ENCODE measurements at places on chromosomes 3 and 15.

GRCh38 chr3:43581343-43581742, 40.5 kb downstream of the ANO10 start:
- no peak for DNase-seq

- peak; percentile 9 for DNase-seq
Observed at GRCh38 chr15:85854345-85855097, 59.8 kb upstream of the KLHL25 start.

GRCh38 chr15:89542369-89542768, 32.9 kb upstream of the TICRR start:
- no peak for DNase-seq

DNA sequence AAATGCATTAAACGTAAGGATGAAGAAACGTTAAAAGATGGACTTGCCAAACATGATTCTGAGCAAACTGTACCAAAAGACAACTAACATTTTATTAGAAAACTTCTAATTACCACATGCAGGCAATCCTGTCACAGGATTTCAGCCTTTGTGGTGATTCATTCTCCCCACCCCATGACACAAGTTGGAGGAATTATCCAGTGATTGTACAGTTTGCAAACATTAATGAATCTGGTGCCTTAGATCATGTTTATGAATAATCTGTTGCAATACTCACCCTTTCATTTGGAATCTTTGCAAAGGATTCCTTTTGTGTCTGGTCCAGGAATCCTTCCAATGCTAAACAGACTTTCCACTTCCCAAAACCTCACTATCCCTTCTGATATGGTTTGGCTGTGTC, 23.3 kb upstream of the ERC2 start:
- no peak for DNase-seq

DNA sequence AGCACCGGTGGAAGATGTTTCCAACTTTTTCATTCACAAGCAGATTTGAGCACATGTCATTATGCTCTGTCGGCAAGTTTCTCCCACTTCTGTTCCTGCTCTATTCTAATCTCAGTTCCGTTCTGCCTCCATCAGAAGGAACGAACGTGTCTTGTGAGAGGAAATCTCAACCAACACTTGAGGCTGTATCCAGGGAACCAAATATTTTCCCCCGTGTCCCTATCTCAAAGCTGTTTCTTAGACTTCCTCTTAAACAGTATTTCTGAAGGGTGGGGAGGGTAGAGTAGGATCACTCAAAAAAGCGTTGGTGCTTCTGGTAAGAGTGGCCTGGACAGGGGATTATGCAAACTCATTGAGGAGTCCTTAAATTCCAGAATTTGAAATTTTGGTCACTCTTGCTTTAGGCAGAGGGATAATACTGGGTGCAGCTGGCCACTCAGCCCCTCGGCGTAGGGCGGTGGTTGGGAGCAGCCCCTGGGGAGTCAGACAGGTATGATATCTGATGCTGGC, 54.9 kb downstream of the FRMD4B start:
- no peak for DNase-seq

DNA sequence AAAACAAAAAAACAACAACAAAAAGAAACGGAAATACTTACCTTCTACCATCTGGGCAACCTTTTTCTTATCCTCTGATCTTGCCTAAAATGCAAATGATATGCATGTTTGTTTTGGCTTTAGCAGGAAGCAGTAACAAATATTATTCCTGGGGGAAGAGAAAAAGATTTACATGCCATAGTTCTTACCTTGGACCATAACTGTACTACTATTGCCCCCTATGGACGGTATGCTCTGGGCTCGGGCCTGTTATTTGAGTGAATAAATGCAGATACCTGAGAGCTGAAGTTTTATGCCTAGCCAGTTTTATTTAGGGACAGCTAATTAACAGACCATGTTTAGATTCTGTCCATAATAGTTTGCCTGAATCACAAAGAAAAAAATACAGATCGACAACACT, 12.6 kb upstream of the STARD5 start:
- no peak for DNase-seq

GRCh38 chr3:150232992-150233451, 175.1 kb upstream of the TSC22D2 start:
- no peak for DNase-seq

DNA sequence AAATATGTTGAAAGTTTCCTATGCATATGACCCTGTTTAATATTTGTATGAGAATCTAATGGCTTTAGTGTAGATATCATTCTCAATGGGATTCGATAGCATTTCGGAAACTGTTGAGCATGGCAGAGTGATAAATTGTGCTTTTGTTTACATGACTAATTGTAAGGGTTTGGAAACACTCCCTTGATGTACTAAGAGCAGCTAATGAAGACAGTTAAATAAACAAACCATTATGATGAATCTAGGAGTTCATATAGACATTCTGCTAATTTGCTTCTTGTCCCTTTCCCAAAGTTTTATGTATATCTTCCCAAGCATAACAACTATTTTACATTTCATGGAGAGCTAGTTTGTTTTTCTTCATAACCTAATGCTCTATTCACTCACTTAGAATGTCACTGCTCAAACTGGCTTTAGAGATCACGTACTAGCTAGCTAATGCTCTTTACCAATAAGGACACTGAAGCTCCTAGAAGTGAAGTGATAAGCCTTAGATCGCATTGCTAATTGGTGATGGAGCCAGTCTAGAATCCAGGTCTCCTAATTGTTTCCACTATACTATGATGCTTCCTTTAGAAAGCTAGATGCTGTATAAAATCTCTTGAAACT, 140.8 kb downstream of the TP63 start:
- DNase-seq: no peak

- no peak for DNase-seq
Observed at GRCh38 chr15:78909160-78909695, 35.6 kb downstream of the CTSH start.

DNA sequence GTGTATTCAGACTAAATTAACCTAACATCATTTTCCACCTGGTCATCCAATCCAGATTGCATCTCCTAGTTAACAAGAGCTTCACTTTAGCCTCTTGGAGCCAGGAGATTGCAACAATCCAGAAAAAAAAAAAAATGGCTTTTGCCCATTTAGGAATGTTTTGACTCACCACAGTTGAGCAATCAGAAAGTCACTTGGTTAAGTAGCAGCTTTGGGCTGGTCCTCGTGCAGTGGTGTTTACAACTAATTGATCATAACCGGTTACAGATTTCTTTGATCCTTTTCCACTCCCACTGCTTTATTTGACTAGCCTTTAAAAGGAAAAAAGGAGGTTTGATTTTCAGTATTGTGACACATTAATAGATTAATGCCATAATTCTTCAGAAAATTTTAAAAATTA, 688.8 kb upstream of the CCDC54 start:
- DNase-seq: no peak

- DNase-seq: no peak
Observed at GRCh38 chr3:141326626-141327025, 41.7 kb upstream of the ZBTB38 start.

GRCh38 chr3:78873641-78874040, 894.2 kb downstream of the ROBO1 start:
- DNase-seq: no peak

- no peak for DNase-seq
Observed at GRCh38 chr3:159038405-159038804, 236.6 kb downstream of the MFSD1 start.

DNA sequence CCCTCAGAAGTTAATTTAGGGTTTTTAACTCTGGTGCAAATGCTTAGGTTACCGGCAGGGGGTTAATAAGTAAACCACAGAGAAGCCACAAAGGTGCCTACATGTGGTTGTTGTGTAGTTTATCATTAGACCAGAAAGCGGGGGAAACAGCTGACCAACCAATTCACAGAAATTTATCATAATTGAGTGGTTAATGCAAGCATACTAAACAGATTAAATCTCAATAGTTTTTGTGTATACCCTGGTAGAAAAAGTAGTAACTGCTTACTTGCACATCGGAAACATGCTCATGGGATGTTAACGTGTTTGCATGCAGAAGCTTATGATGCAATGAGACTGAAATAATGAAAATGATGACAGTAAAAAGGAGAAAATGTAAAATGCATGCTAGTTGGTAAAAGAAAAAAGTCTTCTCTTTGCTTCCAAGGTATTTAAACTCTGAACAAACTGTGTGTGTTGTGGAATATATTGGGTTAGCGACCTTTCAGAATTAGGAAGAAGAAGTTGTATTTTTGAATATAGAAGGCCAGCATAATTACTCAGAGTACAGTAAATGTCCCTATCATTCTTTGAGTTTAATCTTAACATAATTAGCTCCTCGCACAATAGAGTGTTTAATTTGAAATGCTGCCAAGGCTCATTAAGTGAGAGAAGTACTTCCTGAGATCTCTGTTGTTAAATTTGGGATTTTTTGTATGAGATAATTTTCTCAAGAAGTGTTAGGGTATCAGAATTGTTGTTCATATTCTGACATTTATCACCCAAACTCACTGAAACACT, 316.2 kb downstream of the PTPRG start:
- no peak for DNase-seq

DNA sequence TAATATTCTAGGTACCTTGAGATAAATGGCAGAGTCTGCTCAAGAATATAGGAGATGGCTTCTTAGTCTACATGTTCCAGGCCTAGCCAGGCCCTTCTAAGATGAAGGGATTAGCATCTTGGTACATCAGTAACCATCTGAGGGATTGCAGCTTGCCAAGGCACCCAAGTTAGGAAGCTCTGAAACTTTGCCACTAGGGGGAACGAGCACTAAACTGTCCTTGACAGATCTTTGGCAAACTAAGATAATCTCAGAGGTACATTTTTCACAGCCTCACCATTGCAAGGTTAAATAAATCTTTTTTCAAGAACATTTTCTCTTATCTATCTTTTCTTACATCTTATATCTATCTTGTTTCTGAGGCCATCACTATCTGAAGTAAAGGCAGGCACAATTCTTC, 351.2 kb downstream of the RAP2B start:
- DNase-seq: no peak

DNA sequence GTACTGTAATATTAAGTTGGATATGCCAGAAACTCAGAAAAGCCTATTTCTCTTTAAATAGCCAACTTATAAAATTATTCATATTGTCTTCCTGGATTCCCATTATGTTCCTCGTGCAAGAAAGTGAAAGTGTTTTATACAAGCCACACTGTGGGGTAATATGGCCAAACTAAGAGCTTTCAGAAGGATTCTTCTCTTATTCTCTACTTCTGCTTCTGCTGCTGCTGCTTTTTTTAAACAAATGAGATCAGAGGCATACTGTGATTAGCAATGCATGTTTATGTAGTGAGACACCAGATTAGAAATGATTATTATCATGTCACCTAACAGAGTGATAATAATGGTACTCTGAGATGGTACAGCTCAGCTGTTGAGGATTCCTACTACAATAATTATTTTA, 1026.5 kb upstream of the CFAP20DC start:
- no peak for DNase-seq

- DNase-seq: no peak
Observed at GRCh38 chr15:81254916-81255290, 58.2 kb downstream of the IL16 start.

DNA sequence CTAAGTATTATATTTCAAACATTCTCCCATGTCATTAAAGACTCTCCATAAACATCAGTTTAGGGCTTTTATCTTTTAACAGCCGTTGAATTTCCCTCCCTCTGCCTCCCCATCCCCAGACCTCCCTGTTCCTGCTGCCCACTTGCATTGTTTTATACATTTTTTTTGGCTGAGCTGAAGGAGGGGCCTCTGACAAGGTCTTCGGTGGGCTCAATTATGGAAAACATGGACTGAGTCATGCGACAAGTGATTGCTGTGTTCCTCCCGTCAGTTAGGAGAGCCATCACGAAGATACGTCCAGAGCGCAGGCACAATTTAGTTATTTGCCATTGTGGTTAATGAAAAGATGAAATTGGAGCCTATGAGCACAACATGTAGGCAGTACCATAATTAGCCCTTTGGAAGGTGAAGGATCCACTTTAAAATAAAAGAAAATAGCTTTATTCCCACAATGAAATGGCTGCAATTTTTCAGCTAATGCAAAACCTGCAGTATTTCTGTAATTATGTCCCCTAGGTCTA, 12.0 kb upstream of the NMNAT3 start:
- no peak for DNase-seq

DNA sequence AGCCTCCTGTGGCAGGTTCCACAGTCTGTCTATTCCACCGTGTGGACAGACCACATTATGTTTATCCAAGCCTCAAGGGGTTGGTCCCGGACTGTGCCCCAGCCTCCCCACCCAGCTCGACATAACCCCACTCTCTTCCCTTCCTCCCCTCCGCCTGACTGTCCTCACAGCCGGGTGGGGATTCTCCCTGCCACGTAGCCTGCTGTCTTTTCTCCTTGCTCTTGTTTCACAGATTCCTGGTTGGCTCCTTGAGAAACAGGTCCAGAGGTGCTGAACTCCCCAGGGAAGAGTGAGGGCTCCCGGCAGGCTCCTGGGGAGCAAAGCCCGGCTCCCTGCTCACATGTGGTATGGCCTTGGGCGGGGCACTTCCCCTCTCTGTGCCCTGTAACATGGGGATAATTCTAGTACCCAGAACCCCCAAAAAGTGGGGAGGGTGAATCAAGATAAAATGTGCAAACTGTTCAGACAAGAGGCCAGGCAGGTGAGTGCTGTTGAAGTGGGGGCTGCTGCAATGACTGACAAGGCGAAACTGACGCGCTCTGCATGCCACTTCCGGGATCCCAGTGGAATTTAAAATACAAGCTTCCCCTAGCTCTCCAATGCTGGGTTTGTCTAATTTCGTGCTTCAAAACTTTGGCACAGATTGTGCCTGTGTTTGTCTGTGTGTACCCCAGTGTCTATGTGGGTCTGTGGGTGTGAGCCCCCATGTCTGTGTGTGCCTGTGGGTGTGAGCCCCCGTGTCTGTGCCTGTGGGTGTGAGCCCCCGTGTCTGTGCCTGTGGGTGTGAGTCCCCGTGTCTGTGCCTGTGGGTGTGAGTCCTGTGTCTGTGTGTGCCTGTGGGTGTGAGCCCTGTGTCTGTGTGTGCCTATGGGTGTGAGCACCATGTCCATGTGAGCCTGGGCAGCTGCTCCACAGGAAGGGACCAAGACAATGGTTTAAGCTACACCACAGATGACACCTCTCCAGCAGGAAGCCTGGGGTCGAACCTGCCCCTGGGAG, 160.6 kb upstream of the IQSEC1 start:
- no peak for DNase-seq

- no peak for DNase-seq
Observed at GRCh38 chr3:113954091-113954685, 6.4 kb downstream of the ZDHHC23 start.

GRCh38 chr15:80163217-80163616, 10.4 kb downstream of the FAH start:
- DNase-seq: no peak

GRCh38 chr15:57692709-57693108, 13.8 kb upstream of the POLR2M start:
- no peak for DNase-seq

- DNase-seq: no peak
Observed at GRCh38 chr15:48866141-48866563, 11.8 kb upstream of the EID1 start.

DNA sequence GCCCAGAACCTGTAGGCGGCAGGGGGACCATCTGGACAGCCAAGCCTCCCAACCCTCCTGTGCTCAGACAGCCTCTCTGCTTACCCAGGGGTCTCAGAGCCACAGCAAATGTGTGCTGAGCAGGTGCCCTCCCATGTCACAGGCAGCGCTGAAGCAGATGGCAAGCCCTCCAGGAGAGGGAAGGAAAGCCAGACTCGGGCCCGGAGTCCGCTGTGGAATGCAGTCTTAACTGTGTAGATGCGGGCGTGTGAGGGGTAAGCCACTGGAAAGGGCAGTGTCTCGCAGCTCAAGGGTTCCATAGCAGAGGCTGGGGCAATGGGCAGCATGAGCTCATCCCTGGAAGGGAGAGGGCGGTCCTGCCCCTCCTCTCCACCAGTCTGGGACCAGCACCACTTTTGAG, 45.6 kb downstream of the UMPS start:
- no peak for DNase-seq

- no peak for DNase-seq
Observed at GRCh38 chr3:116265976-116266584, 179.2 kb downstream of the LSAMP start.

- DNase-seq: no peak
Observed at GRCh38 chr15:79965846-79966630, 5.0 kb downstream of the BCL2A1 start.

Measured in activated T-helper 1 cell treated with Interleukin-2 at 50 U/mL for 16 hours (primary cell).